ENCODE measurements at places on chromosomes 2 and 18. TPM values are rescaled to one million over a fixed set of nuclear protein-coding genes. Genes with fewer than 3 reads are reported as not detected.

NTSR2 gene
- not detected for total RNA-seq

OR6B2 gene
- total RNA-seq, result not detected

IL37 gene
- 0.48 TPM for total RNA-seq

UCN gene
- 3.0 TPM for total RNA-seq

ARL4C gene
- total RNA-seq, result 445 TPM

DAPL1 gene
- not detected for total RNA-seq

DNA sequence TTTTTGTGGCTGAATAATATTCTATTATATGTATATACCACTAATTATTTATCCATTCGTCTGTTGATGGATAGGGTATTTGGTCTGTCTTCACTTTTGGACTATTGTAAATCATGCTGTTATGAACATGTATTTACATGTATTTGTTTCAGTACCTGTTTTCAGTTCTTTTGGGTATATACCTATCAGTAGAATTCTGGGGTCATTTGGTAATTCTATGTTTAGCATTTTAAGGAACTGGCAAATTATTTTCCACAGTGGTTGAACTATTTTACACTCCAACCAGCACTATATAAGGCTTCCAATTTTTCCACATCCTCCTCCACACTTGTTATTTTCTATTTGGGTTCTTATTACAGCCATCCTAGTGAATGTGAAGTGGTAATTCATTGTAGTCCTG is 12.4 kb upstream of the TANK start:
- no peak for DNase-seq

DNA sequence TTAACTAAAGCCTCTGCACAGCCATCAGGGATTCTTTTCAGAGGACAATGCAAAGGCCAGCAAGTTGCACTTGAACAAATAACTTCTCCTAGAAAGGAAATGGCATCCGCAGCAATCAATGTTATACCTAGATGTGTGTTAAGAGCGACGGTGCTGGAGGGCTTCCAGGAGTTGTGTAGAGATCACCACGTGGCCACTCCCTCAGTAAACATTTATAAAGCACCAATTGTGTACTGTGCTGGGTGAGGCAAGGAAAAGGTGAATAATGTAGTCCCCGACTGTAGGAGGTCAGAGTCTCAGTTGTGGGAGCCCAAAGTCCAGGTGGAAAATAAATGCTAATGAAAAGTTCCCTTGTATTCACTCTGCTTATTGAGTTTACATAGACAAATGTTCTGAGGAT is 135.0 kb downstream of the ALK start:
- no peak for DNase-seq

GRCh38 chr2:128667391-128667790 is 348.7 kb upstream of the HS6ST1 start:
- no peak for DNase-seq

DNA sequence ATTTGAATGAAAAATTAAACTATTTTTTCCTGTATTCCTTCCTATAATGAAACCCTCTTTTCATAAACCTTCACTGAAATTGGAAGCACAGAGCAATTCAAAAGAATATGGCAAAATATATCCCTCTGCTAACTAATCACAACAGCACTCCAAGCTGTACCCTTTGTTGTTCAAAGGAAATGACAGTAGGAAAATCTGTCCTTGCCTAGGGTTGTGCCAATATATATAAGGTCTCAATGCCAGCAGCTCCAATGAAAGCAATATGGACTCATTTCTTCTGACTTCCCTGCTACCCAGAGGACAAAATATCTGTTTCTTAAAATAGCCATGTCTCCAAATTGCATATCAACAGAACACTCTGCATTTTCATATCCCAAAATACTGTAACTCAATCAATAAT is 373.9 kb upstream of the MC4R start:
- DNase-seq, result no peak

- DNase-seq, result no peak
These were observed 38.7 kb downstream of the PXDN start for GRCh38 chr2:1705557-1706076.

GRCh38 chr18:78911751-78912283 is 67.8 kb upstream of the SALL3 start:
- DNase-seq, result peak; percentile 4

- no peak for DNase-seq
These were observed 12.3 kb downstream of the ZEB2 start for GRCh38 chr2:144507441-144508171.

DNA sequence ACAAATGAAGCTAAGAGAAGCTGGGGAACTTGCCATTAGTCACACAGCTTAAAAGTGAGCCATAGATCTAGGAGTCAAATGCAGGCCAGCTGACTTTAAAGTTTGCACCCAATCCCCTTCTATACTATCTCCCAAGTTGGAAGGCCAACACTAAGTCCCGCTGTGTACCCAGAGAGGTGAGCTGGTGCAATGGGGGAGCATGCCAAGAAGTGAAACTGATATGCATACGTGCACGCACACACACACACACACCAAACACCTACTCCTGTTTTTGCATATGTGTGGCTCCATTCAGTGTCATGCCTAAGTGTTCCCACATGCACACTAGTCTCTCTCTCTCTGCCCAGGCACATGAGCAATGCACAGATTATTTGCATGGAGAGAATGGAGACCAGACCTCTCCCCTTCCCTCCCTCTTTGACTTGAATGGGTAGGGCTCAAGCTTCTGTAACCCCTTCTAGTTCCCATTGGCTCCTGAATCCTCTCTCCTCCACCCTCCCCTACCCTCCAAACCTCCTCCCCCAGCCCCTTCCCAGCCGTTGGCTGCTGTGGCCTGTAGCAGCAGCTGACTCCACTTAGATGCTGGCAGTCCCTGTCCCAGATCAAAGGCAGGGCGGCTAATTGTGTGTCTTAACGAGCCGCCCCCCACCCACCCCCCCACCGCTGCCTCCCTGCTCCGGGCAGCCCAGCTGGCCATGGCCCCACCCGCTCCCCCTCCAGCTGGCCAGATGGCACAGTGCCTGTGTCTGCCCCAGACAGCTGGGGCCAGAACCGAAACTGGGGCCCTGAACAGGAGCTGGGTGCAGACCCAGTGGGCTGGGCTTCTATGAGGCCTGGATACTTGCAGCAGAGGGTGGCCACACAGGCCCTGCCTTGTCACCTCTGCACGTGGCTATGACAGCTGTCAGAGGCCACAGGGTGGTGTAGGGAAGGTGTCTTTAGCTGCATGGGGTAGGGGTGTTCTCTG is 5.6 kb downstream of the WNT10A start:
- DNase-seq, result no peak

DNA sequence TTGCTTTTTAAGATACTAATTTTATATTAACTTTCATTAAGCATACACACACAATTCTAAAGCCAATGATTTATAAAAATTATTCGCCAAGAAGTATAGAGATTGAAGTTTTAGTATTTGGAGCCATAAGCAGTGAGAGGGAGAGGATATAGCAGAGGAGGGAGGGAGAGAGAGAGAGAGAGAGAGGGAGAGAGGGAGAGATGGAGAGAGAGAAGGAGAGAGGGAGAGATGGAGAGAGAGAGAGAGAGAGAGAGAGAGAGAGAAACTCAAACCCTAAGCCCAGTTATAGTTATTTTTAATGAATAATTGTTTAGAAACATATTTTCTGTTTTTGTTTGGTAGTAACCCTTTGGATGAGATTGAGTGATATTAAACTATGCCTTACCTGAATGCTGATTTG is 5.3 kb downstream of the TWIST2 start:
- DNase-seq, result no peak

- no peak for DNase-seq
These were observed 251.6 kb upstream of the APCDD1 start for GRCh38 chr18:10202845-10203321.

DNA sequence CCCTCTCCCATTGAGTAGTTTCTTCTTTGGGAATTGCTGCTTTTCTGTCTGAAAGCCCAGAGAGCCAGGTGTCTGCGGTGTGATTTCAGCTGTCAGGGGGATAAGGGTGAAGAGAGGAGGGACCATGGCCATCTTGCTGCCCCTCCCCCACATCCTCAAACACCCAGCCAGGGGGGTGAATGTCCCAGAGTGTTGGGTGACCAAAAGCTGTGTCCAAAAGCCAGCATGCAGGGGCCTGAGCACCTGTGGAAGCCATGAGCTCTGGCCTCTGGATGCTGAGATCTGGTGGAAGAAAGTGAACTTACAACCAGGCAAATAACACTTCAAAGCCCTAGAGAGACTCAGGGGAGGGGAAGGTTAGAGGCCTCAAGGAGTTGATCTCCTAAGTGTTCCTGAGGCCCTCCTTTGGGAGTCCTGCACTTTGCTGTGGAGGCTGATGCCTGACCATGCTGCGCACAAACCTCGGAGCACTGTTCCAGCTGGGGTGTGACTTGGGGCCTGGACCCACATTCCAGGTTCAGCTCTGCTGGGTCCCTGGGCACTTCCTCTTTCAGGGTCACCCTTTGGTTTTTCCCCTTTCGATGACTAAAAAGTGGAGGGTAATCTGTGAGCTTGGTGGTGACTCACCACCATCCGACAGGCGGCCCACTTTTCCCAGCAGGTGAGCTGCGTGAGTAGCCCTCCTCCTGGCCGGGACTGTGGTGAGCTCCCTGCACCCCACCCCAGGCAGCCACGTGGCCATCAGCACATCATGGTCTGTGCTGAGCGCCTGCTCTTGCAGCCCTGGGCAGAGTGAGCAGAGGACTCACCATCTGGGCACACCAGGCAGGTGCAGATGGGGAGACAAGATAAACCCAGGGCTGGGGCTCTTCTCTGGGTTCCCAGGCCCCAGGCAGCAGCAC is 66.8 kb upstream of the FOSL2 start:
- DNase-seq, result no peak

- peak; percentile 63 for DNase-seq
These were observed 1.8 kb downstream of the ZCCHC2 start for GRCh38 chr18:62524440-62525200.

DNA sequence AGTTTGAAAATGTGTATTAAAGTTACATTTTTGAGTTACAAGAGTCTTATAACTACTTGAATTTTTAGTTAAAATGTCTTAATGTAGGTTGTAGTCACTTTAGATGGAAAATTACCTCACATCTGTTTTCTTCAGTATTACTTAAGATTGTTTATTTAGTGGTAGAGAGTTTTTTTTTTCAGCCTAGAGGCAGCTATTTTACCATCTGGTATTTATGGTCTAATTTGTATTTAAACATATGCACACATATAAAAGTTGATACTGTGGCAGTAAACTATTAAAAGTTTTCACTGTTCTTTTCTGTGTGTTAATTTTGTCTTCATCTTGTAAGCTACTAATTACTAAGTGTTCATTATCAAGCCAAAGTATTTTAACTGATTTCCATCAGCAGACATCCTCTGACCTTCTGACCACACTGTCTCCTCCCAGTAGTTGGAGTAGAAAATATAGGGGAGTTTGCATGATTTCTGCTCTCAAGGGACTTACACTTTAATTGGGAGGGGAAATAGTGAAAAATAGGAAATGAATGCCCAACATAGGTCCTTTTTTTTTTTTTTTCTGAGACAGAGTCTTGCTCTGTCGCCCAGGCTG is 4.3 kb downstream of the PMAIP1 start:
- DNase-seq, result no peak

DNA sequence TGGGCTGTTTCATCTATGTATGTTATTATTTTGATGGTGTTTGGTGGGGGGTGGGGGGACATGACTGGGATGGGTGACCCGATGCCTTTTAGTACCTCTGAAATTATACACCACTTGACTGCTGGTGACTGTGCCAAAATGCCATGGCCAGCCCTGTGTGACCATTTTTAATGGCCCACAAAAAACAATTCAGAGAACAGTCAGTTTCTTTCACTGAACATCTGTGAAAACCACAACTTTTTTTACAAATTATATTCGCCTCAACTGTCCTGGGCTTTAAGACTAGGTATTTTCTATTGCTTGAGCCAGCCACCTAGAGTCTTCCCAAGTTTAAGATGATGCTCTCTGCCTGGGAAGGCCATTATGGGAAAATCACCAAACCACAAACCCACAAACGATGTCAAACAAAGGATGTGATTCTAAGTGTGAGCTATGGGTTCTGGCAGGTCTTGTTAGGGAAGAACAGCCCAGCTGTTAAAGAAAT is 33.9 kb downstream of the FN1 start:
- DNase-seq, result no peak

- no peak for DNase-seq
These were observed 98.6 kb upstream of the NCK2 start for GRCh38 chr2:105645938-105646773.

DNA sequence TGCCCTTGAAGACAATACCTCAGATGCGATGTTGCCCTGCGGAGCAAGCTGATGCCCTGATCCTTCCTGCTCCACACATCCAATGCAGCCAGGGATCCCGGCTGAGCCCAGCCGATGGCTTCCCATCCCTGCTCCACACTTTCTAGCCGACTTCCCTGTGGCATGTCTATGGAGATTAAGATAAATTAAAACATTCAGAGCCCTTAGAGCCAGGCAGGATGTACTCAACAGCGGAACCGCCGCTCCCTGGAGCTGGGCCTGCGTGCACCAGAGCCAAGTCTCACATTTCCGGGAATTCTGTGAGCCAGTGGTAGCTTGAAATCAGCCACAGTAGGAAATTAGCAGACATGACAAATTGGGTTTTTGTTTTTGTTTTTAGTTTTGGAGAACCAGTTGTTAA is 620.6 kb downstream of the GALR1 start:
- no peak for DNase-seq

Data from activated CD4-positive, alpha-beta memory T cell treated with anti-CD3 and anti-CD28 coated beads, Interleukin-2, amount 10 ng/mL, durations not matched to agents 7 days and 5 days (primary cell).